Left hindlimb (tissue), 1 donor: ENCODE measurements at places on chromosomes 7 and 10.

DNA sequence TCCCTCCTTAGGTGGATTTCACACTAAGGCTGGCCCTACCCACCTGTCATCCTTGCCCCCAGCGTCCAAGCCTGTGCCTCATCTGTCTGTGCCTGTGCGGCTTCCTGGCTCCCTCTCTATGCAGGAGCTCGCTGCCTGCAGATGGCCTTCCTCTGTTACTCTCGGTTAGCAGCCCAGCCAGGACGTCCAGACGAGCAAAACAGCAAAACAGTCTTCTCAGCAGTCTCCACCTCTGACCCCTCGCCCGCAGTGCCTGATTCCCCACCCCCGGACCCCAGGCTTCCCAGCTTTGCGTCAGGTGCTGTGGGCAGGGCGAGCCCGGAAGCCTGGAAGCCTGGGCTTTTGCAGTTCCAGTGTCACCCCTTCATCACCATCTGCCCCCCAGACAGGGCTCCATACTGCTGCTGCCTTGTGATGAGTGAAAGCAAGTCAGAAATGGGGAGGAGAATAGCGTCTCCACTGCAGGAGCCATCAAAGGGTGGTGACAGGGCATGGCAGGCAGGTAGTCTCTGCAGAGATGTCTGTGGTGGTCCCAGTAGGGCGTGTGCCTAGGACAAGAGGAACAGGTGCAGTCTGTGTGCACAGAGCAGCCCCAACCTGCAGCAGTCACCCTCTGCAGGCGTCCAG lies 88.5 kb downstream of the ADCY1 start:
- DNase-seq = no peak

GRCh38 chr10:130215931-130216231 lies 79.7 kb downstream of the GLRX3 start:
- no peak for DNase-seq

DNA sequence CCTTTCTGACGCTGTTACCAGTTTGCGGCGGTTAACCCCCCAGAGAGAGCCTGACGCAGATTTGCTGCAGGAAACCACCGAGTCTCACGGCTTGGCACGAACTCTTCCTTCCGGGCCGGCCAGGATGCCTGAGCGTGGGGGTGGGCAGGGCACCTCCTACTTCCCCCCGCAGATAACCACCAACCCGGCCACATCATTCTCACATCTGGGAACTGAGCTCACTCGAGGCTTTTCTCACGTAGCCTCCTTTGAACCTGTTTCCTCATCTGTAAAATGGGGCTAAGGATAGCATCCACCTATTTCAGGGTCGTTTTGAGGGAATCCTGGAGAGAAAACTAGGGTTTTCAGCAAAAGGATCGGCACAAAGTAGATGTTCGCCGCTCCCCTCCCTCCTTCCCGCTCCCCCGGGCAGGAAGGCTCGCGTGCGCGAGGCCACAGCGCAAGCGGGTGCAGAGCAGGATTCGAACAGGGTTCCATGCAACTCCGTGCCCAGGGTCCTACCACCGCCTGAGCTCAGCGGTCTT lies 23.6 kb downstream of the DDIT4 start:
- peak; percentile 78 for DNase-seq

DNA sequence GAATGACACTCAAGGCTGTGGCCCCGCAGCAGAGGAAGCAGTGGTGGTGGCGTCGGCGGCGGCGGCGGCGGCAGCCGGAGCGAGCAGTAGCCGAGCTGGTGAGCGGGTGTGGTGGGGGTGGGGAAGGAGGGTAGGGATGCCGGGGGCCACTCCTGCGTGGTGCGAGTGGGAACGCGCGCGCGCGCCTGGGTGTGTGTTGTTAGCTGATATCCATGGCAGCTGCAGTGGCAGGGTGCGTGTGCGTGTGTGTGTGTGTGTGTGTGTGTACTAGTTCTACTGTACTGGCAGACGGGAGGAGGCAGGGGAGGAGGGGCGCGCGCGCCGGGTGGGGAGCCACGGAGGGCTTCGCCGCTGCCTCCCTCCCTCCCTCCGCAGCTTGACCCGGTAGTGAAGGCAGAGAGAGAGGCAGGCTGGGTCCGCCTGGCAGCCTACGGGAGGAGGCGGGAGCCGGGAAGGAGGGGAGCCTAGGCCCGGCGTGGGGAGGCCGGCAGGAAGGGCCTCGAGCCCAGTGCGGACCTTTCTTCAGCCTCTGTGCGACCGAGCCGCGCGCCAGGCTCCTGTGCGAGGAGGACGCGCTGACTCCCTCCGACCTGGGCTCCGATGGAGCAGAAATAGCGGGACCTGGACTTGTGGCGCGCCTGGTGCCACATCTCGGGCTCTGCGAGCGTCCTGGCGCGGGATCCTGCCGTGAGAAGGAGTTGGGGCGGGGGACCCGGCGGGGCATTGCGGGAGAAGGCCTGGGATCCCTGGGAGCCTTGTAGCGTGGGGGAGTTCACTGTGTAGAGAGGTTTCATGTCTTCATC lies at the start of gene MAGI2:
TSS of gene MAGI2 (minus strand) at position 110 of the 803 bp plus-strand sequence. CDS start 347 bp downstream, outside the sequence.
- DNase-seq = peak; percentile 94

GRCh38 chr10:12833451-12833850 lies 168.1 kb downstream of the CCDC3 start:
- DNase-seq = no peak

GRCh38 chr7:128941323-128941890 lies 3.7 kb downstream of the IRF5 start:
- no peak for DNase-seq

GRCh38 chr7:69796416-69796815 lies 198.1 kb downstream of the AUTS2 start:
- DNase-seq = no peak

- no peak for DNase-seq
These were observed 114.5 kb downstream of the HIP1 start for GRCh38 chr7:75624134-75624832.

DNA sequence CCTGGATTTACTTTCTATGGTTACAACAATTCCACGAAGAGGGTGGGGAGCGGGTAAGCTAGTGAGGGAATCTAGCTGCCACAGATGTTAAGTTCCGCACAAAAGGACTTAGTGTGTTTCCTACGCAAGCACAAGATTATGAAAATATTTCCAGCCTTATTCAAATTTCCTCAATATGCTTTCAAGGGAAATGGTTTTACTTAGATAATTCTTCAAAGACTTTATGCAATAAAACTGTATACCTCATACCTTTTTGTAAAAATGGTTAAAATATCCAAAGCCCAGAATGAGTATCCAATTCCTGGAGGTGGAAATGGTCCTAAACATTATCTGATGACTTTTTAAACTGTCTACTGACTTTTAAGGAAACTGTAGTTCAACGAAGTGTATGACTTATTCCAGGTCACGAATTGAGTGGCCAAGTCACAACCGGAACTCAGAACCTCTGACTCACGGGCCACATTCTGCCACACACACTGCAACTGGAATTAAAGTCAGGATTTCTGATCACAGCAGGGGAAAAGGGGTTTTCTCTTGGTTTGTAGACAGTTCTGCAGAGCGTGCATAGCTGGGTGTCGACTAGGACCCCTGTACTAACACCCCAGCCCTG lies 20.2 kb upstream of the INSIG1 start:
- DNase-seq = no peak

- DNase-seq = no peak
These were observed 562.2 kb upstream of the FOXK1 start for GRCh38 chr7:4119848-4120247.

GRCh38 chr7:6026011-6026819 lies 5.0 kb upstream of the ANKRD61 start:
- peak; percentile 39 for DNase-seq

DNA sequence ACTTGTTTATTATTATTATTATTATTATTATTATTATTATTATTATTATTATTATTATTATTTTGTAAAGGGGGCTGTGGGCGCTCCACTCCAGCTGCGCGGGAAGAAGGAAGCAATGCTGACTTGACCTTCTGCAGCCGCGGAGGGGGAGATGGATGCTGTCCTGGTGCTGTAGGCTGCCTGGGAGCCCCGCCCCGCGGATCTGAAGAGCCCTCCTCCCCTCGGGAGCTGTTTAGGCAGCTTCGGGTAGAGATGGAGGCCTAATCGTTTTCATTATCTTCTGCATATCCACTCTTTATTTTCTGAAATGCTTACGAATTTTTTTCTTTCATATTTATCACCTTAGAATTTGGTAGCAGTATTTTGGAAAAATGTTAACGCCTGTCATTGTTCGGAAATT lies 101.2 kb upstream of the KLF6 start:
- peak; percentile 58 for DNase-seq

GRCh38 chr10:110834629-110835301 lies 37.0 kb upstream of the PDCD4 start:
- DNase-seq = peak; percentile 67

GRCh38 chr10:35552650-35553342 lies 52.3 kb upstream of the GJD4 start:
- DNase-seq = no peak

DNA sequence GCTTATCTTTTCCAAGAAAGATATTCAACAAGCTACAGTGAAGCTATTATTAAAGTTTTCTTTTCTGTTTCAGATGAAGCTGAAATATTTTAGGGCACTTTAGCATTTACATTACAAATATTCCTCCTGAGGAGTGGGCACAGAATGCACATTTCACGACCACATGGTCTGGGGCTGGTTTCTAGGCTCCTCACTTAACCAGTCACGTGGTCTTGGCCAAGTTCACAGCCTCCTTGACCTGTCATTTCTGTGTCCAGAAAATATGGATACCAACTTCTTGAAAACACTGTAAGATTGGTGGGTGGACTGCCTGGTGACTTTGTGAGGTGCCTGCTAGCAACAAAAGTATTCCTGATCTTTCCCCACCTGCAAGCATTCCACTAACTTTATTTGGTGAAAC lies 70.9 kb downstream of the FAM171A1 start:
- no peak for DNase-seq

DNA sequence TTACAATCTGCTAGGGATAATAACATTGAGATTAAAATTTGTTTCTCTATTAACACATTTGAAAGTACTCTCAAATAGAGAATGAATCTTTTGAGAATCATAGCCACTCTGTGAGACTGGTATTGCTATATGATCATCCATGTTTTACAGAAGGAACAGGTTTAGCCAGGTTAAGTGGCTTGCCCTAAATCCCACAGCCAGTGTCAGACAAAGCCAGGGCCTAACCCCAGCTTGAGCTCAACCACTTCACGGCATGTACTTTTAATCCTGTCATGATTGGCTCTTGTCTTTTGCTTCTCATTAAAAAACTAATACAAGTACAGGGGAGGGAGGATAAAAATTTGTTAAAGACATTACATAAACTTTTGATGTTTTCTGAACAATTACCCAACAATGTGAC lies 3.8 kb upstream of the ZNRF2 start:
- no peak for DNase-seq
